ENCODE measurements at places on chromosomes 2 and 18.

GRCh38 chr2:70118798-70119454 lies 31.6 kb downstream of the PCBP1 start:
- no peak for DNase-seq

DNA sequence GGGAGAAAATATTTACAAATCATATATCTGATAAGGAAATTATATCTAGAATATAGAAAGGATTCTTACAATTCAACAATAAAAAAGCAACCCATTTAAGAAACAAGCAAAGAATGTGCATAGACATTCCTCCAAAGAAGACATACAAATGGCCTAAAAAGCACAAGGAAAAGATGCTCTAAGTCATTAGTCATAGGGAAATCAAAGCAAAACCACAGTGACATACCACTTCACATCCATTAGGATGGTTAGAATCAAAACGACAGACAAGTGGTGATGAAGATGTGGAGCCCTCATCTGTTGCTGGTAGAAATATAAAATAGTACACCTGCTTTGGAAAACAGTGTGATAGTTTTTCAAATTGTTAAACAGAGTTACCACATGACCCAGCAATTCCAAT lies 48.2 kb downstream of the MAPRE2 start:
- no peak for DNase-seq

DNA sequence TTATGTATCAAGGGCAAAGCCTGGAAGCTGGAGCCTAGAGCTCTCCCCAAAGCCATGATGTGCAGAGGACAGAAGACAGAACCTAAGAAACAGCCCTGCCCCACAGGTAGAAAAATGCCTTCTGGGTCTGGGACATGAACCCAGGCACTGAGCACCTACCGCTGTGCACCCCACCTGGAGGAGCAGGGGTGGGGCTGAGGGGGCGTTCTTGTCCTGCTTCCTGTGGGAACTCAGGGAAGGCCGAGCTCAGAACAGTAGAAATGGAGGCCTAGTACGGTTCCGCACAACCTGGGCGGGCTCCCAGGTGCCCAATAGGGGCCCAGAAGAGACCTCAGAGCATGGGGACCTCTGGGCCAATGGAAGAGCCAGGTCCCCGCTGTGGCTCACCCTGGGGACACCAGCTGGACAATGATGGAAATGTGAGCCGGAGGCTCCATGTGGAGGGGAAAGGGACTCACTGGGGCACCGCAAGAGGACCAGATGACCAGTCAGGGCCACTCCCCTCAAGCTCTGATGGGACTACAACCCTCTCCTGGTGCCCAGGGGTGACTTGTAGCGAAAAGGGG lies 3.2 kb downstream of the CRACDL start:
- no peak for DNase-seq

- DNase-seq: no peak
Observed at GRCh38 chr2:234500394-234501006, 3.6 kb upstream of the ARL4C start.

GRCh38 chr18:43160509-43160908 lies 45.0 kb upstream of the RIT2 start:
- DNase-seq: no peak

GRCh38 chr18:41034413-41034812 lies 920.6 kb upstream of the PIK3C3 start:
- no peak for DNase-seq
